Lung (tissue), 17 donors: ENCODE measurements at places on chromosomes 6 and 20. TPM values are rescaled to one million over a fixed set of nuclear protein-coding genes. Genes with fewer than 3 reads are reported as not detected.

The VSX1 gene
- not detected for polyA plus RNA-seq

The SLPI gene
- 8,409 TPM for polyA plus RNA-seq

The RAMACL gene
- 0.77 TPM for polyA plus RNA-seq

The SLC13A3 gene
- 1.9 TPM for polyA plus RNA-seq

The ABHD16B gene
- polyA plus RNA-seq, result 1.5 TPM

The PDRG1 gene
- polyA plus RNA-seq, result 13.0 TPM

The ROS1 gene
- 15.5 TPM for polyA plus RNA-seq

The PPP1R3G gene
- polyA plus RNA-seq, result 0.10 TPM

The ZSCAN23 gene
- polyA plus RNA-seq, result 0.18 TPM

The TNFRSF6B gene
- polyA plus RNA-seq, result 45.5 TPM

The SRMS gene
- polyA plus RNA-seq, result 0.06 TPM

The SIRPG gene
- polyA plus RNA-seq, result 1.2 TPM

The DLL1 gene
- polyA plus RNA-seq, result 6.2 TPM

The BPIFB1 gene
- polyA plus RNA-seq, result 333 TPM
